Glomerular endothelial cell (primary cell): ENCODE measurements at places on chromosomes 13 and 19. TPM values are rescaled to one million over a fixed set of nuclear protein-coding genes. Genes with fewer than 3 reads are reported as not detected.

Gene LHB
- total RNA-seq, result 0.76 TPM in 1 of 2 replicates, not detected in the other

Gene COQ8B
- total RNA-seq, result 10.2 and 16.1 TPM in 2 replicates

DNA sequence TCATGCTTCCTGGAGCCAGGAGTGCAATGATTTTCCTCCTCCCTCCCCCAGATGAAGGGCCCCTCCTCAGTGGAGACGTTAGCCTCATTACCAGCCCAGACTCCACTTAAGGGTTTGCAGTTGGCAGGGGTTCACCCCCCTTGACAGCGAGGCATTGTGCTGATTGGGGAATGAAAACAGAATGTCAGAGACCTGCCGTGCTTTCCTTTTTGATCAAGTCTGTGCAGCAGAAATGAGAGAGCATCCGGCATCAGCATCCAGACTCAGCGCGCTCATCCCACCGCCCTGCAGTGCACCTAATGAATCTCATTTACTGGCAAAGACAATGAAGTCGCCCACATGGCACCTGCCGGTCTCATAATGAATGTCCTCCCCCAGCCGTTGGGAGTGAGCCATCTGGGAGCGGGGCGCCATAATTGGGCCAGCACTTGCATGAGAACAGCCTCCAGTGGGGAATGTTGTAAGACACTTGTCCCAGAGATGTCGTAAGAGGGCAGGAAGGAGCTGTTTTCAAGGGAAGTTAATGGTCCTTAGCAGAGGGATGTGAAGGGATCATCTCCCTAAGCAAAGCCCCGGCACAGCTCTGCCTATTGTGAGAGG, 98.3 kb upstream of the UQCRFS1 start:
- DNase-seq, result no peak

DNA sequence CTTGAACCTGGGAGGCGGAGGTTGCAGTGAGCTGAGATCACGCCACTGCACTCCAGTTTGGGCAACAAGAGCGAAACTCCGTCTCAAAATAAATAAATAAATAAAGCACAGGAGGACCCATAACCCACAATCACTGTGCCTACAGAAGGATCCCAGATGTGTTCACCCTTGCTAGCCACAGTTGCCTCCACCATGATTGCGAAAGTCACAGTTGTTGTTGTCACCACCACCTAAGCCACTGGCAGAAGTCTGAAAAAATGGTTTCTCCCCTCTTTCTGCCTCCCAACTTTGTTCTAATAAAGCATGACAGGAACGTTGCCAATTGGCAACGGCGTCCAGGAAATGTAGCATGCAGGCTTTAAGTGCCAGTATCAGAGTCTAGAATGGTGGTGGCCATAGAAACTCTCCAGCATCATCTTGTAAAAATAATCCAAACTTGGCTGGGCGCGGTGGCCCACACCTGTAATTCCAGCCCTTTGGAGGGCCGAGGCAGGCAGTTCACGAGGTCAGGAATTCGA, 2.2 kb upstream of the EPS15L1 start:
- DNase-seq, result no peak

GRCh38 chr19:13748169-13748828, 16.0 kb upstream of the MRI1 start:
- no peak for DNase-seq

- DNase-seq, result no peak
Observed at GRCh38 chr13:26435646-26436045, 121.8 kb upstream of the WASF3 start.
